ENCODE measurements at places on chromosomes 12 and 14.

GRCh38 chr14:56854325-56854724 lies 44.0 kb upstream of the OTX2 start:
- DNase-seq, result no peak

GRCh38 chr14:36870776-36871175 lies 209.1 kb downstream of the PAX9 start:
- DNase-seq, result no peak

DNA sequence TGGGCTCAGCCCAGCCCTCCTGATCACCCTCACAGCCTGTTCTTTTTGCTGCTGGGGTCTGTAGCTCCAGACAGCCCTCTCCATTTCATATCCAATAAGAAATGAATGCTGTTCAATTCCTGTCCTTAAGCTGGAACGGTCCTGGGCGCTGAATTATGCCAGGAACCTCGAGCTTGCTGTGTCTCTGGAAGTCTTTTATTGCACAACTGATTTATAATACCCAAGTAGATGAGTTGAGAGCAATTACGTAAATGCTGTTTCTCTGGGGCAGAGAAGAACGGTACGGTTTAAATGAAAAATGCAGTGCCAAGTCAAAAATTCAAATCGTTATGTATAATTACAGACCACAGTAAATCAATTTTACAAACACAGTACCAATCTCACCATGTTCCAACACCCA lies 161.0 kb downstream of the SAMD4A start:
- DNase-seq, result peak; percentile 86

- DNase-seq, result no peak
Observed at GRCh38 chr14:88607829-88608228, 45.0 kb downstream of the ZC3H14 start.

All from sigmoid colon (tissue), 7 donors.